SK-N-SH (cell line): ENCODE measurements at places on chromosomes 5 and 9.

DNA sequence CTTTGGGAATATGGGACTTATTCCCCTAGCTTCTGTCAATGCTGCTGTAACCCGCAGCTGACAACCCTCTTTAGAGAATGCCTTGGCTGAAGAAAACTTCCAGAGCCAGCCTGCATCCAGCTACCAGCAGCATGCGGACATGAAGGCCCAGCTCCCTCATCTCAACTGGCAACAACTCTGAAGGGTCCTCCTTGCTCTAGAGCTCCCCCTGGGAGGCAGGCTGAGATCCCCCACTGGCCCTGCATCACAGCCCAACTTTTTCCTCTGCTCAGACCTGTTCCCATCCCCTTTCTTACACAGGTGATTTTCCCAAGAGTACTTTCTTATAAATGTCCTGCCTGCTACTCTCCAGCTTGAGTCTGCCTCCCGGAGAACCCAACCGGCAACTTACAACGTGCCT, 18.7 kb upstream of the WNT8A start:
- DNase-seq, result no peak

GRCh38 chr5:136034984-136035383, 6.2 kb downstream of the TGFBI start:
- DNase-seq, result no peak

GRCh38 chr5:127838661-127839060, 135.5 kb downstream of the CCDC192 start:
- DNase-seq, result no peak

GRCh38 chr9:76560481-76560922, 101.5 kb downstream of the GCNT1 start:
- no peak for DNase-seq

DNA sequence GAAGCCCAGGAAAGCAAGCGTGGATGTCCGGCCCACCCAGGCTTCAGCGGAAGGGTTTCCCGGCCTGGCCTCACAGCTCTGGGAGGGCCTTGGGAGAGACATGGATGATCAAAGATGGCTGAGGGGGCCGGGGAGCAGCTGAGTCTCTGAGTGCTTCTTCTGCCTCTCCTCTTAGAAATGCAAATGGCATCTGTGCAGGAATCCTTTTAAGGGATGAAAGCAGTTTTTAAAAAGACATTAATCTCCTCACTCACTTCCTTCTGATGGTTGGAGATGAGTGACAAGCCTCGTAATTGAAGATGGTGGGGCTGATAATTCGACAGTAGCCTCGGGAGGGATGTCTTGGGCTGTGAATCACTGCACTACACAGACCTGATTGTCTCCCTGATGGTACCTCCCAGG, 24.3 kb upstream of the PITX1 start:
- DNase-seq, result no peak

- no peak for DNase-seq
These were observed 177.1 kb downstream of the PIK3R1 start for GRCh38 chr5:68392617-68393016.

GRCh38 chr5:101009758-101010519, 106.9 kb upstream of the ST8SIA4 start:
- no peak for DNase-seq

DNA sequence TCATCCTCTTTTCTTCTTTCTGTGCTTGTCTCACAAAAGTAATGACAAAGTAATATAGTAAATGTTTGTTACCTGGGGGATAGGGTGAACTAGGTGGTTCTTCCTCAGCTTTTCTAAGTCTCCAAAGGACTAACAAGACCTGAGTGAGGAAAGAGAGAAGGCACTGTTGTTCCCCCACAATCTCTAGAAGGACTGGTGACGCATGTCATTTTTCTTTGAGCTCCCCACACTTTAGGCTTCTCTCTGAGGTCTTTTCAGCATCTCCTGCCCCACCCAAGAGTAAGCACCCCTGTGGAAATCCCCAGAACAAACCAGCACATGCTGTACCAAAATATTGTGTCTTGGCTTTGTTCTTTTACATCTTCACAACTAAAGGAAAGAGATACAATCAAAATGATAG, 2.4 kb upstream of the IL7R start:
- no peak for DNase-seq

- DNase-seq, result no peak
These were observed 98.4 kb upstream of the C9orf72 start for GRCh38 chr9:27671636-27672035.

GRCh38 chr9:93678199-93679019, 102.0 kb downstream of the PHF2 start:
- DNase-seq, result peak; percentile 16

DNA sequence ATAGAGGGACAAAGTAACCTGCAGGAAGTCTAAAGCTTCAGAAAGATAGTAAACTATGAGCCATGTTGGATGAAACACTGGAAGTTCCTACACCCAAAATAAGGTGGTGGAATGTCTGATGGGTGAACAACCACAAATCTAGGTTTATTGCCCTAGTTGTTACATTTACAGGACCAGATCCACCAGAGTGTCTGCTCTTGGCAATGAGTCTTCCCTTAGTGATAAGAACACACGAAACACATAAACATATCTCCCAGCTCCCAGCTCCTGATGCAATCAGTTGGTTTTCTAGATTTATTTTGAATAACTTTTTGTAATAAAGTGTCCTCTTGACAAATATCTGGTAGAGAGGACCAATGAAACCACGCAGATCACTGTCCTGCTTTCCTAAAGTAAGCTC, 329.7 kb upstream of the WWC1 start:
- no peak for DNase-seq

GRCh38 chr9:132090771-132091170, 11.1 kb upstream of the MED27 start:
- DNase-seq, result no peak

DNA sequence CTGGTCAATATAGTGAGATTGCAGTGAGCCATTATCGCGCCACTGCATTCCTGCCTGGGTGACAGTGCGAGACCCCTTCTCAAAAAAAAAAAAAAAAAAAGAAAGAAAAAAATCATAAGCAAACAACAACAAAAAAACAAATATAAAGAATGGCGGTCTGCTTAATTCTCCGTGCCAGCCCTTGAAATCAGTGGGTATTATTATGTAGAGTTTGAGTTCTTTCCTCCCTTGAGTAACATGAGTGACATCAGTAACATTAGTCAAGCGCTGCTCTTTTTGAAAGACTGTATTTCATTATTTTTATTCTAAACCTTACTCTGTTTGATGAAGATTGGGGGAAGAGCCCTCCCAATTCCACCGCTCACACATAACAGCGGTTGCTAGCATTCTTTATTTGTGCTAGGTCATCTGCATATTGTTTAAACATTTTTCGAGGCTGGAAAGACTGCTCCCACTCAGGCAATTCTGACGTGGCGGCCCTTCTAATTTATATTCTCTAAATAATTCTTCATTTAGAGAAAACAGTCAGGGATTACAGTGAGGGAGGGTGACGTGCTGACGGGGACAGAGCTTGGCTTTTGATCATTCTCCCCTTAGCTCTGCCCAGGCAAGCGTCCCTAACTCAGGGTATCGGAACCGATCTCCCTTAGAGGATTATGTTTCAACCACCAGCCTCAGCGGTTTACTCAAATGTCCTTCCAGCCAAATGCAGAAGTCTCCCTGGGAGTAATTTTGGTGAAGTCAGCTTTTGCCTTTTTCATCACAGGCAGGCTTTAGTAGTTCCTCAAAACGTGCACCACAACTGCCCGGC, 860 bp upstream of the MARCHF6 start:
- peak; percentile 38 for DNase-seq

DNA sequence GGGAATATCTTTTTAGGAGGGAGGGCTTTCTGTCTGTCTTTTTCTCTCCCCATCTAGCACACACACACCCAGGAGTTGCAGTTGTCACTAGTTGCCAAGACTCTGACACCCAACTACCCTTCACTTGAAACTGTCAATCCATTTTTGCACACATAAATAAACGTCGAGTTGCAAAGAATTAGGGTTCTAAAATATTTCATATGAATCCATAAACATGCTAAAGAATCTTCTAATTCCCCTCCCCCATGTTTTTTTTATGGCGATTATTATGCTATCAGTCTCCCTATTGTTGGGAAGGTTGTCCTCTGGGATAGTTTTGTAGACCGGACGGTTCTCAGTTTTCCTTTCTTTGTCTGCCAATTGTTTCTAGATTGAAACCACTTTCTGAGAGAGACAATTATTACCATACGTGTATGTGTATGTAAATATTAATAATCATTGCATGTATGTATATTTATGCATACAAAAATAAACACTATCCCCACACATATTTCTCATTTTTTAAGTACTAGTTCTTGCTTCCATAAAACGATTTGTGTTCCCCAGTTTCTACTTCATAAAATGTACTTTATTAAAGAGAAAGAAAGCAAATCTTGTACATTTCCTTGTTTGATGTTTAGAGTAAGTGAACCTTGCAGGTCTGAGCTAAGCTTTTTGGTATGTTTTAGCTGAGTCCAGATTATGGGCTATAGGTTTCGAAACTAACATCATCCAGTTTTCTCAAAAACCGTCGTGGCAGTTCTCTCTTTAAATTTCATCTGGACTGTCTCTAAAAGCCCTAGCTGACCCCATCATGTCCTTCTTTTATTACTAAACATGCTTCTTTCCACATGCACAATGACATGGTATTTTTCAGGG, 165.0 kb upstream of the MPDZ start:
- no peak for DNase-seq

GRCh38 chr5:133753856-133754255, 141.5 kb upstream of the FSTL4 start:
- no peak for DNase-seq
